ENCODE measurements at places on chromosomes 12 and 14. TPM values are rescaled to one million over a fixed set of nuclear protein-coding genes. Genes with fewer than 3 reads are reported as not detected.
A peak's percentile ranks its signal among the peaks of the same experiment; 100 is the strongest.

GRCh38 chr12:75759842-75760572, 248.6 kb upstream of the KRR1 start:
- DNase-seq, result no peak

DNA sequence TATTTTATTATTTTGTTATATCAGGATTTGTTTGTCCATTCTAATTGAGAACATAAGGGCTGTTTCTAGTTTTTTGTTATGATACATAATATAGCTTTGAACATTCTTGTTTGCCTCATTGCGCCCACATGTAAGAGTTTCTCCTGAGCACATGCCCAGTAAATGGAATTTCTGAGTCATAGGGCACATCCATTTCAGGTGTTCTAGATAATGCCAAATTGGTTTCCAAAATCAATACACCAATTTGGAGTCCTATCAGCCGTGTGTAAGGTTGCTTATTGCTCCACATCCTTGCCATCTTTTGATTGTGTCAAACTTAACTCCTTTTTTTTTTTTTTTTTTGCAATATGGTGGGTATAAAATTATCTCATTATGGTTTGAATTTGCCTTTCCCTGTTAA, 97.9 kb upstream of the RESF1 start:
- no peak for DNase-seq

DNA sequence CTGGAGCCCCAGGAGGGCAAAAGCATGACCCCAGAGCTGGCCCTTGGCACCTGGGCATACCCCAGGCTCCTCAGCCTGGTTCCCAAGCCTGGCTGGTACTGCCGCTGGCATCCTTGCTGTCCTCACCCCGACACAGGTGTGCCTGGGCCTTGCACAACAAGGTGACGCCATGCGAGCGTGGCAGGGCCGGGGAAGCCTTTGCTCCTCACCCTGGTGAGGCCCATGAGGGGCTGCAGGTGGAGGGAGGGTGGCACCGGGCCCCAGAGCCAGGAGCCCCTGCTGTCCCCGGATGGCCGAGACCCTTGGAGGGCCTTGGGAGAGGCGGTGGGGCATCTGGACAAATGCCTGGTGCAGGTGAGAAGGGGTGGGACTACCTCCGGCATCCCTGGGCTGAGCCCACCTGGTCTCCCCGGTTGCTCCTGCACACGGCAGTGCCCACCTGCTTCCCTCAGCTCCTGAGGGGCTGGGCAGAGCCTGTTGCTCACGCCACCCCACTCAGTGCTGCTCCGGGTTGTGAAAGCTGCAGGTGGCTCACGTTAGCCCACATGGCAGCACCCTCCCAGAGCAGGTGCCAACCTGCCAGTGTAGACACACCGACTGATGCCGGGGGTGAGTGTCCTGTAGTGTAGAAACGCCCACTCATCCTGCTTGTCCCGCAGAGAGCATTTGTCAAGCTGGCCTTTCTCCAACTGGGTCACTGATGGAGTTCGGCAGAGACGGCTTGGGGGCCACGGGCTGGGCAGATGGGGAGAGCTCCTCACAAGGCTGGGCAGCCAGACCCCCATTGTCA, 24.6 kb upstream of the KIF26A start:
- DNase-seq, result peak; percentile 16

Gene ZCRB1
- 35.5 TPM for total RNA-seq

GRCh38 chr14:69137416-69137815, 15.5 kb downstream of the DCAF5 start:
- no peak for DNase-seq

GRCh38 chr12:99020871-99021270, 375.8 kb downstream of the APAF1 start:
- no peak for DNase-seq

Gene SLC39A5
- total RNA-seq, result 158 TPM

Gene HELB
- total RNA-seq, result 5.2 TPM

- no peak for DNase-seq
These were observed 116.1 kb upstream of the SLC35F4 start for GRCh38 chr14:57981817-57982560.

DNA sequence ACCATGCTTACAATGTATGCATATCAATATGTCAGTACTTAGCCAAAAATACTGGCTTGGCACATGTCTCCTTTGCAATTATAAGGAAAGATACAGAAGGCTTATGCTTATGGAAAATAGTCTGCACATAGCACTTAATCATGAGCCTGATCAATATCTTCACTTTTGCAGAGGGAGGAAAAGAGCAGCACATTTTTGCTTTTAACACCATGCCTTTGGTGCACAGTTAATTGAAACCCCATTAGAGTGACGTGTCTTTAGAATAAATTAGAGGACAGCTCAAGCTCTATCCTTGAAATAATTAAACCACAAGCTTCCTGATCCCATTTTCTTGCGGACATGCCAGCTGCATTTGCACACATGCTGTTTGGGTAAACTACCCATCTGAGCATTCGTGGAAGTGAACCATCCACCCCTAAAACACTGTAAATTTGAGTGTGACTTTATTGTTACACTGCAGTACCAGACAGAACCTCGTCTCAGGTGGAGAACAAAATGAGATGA, 839.9 kb upstream of the MGAT4C start:
- DNase-seq, result no peak

Gene ZC2HC1C
- 4.6 TPM for total RNA-seq

DNA sequence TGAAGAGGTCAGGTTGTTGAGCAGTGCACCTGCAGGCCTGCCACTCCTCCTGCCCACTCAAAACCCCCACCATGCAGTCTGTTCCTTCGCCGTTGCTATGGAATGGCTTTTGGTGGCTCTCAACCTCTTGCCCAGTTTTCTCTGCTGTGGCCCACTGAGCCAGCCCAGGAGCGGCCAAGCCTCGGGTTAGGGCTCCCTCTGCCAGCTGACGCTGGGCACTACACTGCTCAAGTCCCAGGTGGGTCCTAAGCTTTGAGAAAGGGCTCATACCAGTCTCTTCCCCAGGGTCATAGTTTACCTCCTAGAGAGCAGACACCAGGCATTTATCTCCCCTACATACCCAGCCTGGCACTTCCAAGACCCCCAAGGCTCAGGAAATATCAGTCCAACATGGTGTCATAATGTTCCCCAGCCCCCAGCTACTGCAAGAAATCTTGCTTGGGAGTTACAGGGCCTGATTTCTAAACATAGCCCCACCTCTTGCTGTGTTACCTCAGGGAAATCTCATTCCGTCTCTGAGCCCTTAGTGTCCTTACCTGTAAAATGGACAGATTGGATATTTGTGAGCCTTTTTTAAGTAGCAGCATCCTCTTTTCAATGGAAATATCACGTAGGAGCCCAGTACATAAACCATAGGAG, 59.4 kb downstream of the TSPAN11 start:
- DNase-seq, result peak; percentile 32

- DNase-seq, result no peak
These were observed 210.4 kb downstream of the CHST11 start for GRCh38 chr12:104667139-104667538.

DNA sequence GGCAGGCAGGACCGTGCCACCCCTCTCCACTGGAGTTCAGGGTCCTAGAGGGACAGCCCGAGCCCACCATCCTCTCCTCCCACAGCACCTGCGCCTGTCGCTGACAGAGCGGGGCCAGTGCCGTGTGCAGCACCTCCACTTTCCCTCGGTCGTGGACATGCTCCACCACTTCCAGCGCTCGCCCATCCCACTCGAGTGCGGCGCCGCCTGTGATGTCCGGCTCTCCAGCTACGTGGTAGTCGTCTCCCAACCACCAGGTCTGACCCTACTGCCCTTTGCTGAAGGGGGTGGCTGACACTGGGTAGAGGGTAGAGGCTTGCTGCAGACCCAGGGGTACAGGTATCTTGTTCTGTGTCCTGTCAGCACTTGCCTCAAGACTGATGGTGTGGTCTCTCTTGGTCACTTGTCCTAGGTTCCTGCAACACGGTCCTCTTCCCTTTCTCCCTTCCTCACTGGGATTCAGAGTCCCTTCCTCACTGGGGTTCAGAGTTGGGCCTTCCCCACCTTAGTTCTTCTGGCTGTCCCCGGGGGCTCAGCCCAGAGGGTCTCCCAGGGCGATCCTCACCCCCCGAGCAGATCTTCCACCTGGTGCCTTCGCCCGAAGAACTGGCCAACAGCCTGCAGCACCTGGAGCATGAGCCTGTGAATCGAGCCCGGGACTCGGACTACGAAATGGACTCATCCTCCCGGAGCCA, 42.0 kb downstream of the SH2B3 start:
- peak; percentile 22 for DNase-seq

GRCh38 chr12:124995200-124995961, 1.9 kb downstream of the BRI3BP start:
- DNase-seq, result peak; percentile 59

GRCh38 chr12:31324845-31325523, 966 bp downstream of the SINHCAF start:
- peak; percentile 62 for DNase-seq

DNA sequence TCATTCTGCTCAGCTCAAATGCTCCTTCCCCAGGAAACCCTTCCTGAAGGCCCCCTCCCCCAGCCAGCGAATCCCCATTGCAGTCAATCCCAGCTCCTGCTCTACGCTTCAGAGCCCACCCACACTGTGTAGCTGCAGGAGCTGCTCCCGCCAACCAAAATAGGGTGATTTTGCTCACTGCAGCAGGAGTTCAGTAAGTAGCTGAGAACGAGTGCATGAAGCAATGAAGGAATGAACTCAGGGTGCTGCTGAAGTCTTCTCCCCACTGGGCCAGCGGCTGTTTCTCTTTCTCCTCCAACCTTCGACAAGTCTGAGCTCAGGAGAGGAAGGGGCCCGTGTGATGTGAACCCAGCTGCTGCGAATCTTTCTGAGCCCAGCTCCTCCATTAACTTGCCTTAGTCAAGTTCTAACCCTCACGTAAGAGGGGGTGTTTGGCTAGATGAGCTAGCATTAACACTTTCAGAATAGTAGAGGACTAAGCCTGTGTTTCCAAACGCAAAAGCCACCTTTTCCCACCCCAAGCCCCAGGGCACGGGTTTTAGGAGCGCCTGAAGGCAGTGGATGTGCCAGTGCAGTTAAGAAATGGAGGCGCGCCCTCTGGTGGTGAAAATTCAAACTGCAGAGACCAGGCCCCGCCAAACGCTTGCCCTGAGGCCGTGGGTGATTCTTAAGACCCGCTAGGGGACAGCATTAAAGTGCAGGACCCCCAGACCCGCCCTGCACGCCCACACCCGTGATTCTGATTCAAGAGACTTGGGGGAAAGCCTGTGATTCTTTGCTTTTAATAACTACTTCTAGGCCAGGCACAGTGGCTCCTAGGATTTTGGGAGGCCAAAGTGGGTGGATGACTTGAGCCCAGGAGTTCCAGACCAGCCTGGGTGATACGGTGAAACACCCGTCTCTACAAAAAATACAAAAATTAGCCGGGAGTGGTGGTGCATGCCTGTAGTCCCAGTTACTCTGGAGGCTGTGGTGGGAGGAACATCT, 11.9 kb upstream of the SERPINA4 start:
- peak; percentile 59 for DNase-seq

- no peak for DNase-seq
These were observed 155.1 kb upstream of the PRICKLE1 start for GRCh38 chr12:42744539-42745182.

DNA sequence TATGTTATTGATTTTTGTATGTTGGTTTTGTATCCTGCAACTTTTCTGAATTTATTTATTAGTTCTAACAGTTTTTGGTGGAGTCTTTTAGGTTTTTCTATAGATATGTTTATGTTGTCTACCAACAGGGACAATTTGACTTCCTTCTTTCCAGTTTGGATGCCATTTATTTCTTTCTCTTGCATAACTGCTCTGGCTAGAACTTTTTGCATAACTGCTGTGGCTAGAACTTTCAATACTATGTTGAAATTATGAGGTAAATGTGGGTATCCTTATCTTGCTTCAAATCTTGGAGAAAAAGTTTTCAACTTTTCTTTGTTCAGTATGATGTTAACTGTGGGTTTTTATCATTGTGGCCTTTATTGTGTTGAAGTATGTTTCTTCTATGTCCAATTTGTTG, 39.9 kb upstream of the PLBD1 start:
- no peak for DNase-seq

DNA sequence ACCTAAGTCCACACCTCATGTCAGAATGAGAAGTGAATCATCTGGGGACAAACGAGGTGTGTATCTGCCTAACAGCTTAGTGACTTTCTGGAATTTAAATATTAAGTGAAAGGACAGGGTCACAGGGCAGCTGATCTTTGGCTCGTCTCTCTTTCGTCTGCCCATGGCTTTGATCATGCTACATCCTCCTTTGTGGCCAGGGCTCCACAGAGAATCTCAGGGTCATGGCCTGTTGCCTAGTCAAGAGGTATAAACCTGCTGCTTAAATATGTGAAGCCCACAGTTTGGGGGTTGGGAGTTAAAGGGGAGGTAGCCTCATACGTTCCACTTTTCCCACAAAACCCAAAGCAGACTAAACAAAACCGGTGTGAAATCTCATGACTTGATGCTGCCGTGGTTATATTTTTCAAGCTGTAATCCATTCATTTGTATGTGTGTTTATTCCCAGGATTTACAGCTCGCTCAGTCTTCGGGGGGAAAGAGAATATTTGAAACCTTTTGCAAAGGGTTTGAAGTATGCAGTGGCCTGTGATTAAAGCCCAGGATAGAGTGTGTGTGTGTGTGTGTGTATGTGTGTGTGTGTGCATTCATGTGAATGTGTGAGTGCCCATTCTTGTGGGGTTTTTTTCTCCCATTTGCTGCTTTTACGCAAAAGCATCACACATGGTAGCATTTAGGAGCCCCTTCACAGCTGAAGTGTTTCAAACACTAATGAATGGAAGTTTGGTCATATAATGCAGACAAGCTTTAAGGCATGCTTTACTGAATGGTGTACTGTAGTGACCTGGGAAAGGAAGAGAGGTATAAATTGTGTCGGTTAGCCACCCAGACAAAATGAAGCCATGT, 137.1 kb downstream of the HMGA2 start:
- no peak for DNase-seq

DNA sequence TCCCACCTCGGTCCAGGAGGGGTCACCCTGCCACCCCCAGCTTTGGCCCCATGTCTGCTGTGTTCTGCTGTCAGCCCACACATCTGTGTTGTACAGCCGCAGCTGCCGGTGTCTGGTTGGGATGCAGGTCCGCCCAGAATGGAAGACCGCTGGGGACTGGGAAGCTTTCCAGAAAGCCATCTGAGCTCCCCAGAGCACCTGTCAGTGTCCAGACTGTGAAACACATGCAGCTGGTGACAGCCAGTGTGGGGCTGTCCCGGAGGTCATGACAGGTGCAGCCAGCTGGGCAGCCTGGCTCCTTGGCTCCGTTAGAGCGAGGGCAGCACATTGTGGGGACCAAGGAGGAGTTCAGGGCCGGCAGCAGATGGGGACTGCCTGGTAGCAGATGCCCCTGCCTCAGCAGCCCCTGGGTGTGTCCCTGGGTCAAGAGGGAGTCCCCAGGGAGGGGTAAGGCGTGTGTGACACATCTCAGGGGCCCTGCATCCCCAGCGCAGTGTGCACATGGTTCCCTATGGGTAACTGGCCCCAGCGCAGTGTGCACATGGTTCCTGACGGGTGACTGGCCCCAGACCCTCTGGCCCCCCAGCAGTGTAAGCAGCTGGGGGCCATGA, 16.4 kb downstream of the CEP170B start:
- no peak for DNase-seq

GRCh38 chr12:13030541-13031291, 13.5 kb upstream of the FAM234B start:
- DNase-seq, result no peak

- DNase-seq, result no peak
These were observed 2.1 kb upstream of the YY1 start for GRCh38 chr14:100236881-100237280.

GRCh38 chr12:93266-94005, 26.9 kb downstream of the IQSEC3 start:
- no peak for DNase-seq

- no peak for DNase-seq
These were observed 20.0 kb downstream of the RBMS2 start for GRCh38 chr12:56541631-56542030.

Gene P2RX7
- total RNA-seq, result 0.62 TPM
